ENCODE measurements at places on chromosomes 2 and 18.

DNA sequence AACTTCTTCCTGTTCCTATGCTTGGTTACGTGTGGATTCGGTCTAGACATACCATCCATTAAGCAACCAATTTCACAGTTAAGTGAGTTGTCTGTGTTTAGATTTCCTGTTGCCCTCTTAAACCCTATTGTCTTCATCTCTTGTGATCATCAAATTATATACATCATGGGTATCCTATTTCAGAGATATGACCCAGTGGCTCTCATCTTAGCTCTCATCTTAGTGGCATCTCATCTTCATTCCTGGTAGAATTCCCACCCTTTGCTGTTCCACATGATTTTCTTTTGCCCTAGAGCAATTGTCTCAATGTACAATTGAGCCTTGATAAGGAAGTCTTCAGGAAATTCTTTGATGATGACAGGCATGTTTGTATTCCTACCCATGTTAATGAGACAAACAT, 29.4 kb upstream of the FN1 start:
- no peak for DNase-seq

DNA sequence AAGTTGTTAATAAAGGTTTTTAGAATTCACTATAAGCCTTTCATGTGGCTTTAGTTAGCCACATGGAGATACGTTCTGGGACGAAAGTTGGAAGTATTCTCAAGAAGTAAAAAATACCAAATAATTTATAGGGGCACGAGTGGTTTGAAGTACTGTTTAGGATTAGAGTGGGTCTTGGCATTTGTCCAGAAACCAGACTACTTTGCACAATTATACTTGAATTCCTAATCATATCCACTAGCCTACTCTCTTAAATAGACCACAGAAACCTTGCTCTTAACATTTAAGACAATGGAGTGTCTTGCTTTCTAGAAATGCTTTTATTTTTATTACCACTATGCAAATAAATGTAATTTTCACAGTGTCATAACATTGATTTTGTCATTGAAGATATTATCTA, 44.6 kb downstream of the UBE2E3 start:
- DNase-seq, result no peak

GRCh38 chr18:48155856-48156255, 225.4 kb upstream of the SMAD2 start:
- no peak for DNase-seq

- DNase-seq, result no peak
Measured at GRCh38 chr2:25558262-25558661, 115.1 kb downstream of the DTNB start.

DNA sequence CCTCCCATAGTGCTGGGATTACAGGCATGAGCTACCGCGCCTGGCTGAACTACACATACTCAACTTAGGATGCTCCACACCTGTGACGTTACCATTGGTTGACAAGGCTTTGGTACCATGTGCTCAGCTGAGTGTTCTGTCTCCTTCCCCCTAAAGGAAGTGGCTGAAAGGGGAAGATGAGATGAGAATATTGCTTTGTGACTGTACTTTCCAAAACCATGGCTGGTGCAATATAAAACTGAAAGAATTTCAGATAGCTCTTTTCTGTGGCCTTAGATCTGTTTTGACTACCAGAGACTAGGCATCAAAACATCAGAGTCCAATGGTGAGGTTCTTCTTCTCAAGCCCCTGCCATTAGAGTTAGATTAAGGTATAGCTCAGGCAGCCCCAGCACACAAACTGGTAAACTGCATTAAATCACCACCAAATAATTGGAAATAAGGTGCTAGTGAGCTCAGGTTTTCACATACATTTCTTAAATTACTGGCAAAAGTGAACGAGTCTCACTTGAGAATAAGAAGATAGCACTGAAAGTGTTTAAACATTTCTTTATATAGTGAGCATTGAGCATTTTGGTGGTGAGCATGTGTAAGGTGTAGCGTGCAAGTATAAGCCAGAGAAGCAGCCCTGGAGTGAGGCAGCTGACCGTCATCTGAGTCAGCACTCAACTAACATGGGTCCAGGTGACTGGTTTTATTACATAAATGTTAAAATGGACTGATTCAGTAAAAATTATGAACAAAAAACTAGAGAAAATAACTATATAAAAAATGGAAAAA, 113.5 kb upstream of the FZD5 start:
- DNase-seq, result no peak

- DNase-seq, result no peak
Measured at GRCh38 chr2:232647261-232647660, 13.9 kb downstream of the EFHD1 start.

DNA sequence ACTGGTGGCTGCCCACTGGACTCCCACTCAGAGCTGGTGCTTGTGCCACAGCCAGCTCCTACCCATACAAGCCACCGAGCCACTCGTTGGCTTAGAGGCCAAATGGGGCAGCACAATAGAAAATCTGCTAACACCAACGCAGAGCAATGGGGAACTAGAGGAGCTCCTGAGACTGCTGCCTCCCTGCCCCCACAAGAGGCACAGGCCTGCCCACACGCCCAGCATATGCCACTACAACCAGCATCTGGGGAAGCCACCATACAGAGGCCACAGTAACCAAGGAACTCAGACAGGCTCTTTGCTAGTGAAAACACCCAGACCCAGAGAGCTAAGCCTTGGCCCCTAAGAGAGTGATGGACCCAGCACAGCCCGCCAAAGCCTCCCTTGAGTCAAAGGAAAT, 231.2 kb upstream of the RAB6C start:
- DNase-seq, result no peak

- DNase-seq, result no peak
Measured at GRCh38 chr2:232417489-232417888, 10.8 kb downstream of the ALPG start.

DNA sequence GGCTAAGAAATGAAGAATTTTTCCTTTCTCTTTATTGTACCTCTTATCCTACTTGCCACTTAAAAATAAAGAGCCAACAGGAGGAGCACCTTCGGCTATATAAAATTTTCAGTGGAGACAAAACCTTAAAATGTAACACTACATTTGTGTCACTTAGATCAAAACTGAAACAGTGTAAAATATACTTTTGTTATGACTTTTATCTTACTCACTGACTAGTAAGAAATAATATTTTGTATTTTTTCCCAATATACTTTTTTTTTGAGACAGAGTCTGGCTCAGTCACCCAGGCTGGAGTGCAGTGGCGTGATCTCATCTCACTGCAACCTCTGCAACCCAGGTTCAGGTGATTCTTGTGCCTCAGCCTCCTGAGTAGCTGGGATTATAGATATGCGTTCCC, 28.3 kb downstream of the KCNJ13 start:
- no peak for DNase-seq

- no peak for DNase-seq
Measured at GRCh38 chr2:156517419-156517818, 81.2 kb downstream of the GPD2 start.

GRCh38 chr2:21317131-21317530, 193.4 kb downstream of the TDRD15 start:
- no peak for DNase-seq

DNA sequence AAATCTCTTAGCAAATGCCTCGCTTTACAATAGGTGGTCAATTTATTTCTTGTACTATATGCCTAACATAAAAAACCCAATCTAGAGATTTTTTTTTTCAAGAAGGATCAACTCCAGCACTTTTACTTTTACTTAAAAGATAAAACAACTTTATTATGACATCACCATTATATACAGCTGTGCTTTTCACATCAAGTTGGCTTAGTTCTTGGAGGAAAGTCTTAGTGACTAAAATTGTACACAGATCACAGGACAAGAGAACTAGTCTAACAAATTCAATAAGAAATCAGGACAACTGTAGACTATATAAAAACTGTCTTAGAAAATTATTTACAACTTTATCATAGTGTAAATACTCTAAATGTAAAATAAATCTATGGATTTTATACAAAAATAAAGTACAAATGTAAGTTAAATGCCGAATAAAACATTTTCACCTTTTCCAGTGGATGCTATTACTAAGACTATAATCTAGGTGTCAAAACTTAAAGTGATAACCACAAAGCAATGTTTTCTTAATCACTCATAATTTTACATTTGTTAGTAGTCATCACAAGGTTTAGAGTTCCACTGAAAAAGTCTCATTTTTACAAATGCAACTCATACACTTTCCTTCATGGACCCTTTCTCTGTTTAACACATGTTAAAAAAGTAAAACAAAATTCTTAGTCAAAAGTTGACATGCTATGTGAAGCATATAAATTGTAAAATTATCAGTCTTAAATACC, 5.4 kb upstream of the CD302 start:
- DNase-seq, result no peak

GRCh38 chr2:65057391-65058052, 1.3 kb downstream of the CEP68 start:
- no peak for DNase-seq

DNA sequence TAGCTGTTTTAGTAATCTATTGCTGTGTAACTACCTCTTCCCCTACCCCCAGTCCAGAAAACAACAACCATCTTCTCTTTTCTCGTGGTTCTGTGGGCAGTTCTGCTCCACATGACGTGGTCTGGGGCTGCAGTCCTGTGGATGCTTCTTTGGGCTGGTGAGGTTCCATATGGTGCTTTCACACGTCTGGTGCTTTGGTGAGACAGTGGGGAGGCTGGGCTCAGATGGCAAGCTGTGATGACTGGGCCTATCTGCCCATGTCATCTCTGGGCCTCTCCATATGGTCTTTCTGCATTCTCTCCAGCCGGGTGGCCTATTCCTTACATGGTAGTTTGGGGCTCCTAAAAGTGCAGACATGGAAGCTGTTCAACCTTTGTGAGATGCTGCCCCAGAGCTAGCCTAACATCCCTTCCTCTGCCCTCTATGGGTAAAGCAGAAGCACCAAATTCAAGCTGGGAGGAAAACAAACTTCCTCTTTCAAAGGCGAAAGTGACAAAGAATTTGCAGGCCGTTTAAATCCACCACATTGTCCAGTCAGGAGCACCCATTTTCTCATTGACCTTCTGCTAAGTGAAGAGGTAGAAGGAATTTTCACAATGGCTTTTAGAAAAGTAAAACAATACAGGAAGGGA, 68.3 kb upstream of the IL1R1 start:
- no peak for DNase-seq

DNA sequence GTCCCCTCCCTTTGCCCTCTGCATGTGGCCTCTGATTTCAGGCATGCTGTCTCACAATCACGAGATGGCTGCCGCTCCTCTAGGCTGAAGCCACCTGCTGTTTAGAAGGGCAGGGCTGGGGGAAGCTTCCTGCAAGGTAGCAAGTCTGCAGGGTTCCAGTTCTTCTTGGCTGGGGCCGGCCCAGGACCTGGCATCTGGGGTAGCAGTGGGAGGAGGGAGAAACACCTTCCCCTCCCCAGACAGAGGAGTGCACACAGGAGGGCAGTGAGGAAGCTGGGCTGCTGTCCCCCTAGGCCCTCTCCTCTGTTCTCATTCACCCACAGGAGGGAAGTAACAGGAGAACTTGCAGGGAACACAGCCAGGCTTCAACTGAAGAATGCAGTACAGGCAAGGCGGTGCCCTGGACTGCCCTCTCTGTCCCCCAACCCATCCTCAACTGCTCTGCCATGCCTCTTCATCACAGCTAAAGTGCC, 345.9 kb upstream of the HS6ST1 start:
- DNase-seq, result no peak

DNA sequence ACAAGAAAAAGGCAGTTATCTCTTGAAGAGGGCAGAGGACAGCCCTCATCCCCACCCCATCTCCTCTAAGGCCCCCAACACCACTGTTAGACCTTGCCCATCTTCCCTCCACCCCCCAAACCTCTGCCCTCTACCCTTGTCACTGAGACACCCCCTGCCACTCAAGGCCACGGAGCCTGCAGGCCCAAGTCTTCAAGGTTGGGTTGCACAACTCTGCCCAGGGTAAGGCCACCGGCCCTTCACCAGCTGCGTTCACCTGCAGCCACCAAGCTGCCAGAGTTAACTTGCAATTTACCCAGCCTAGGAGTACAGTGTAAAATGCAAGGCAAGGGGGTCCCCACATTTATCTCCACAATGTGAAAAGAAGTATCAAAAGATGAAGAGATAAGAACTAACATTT, 128.7 kb upstream of the PKDCC start:
- no peak for DNase-seq

DNA sequence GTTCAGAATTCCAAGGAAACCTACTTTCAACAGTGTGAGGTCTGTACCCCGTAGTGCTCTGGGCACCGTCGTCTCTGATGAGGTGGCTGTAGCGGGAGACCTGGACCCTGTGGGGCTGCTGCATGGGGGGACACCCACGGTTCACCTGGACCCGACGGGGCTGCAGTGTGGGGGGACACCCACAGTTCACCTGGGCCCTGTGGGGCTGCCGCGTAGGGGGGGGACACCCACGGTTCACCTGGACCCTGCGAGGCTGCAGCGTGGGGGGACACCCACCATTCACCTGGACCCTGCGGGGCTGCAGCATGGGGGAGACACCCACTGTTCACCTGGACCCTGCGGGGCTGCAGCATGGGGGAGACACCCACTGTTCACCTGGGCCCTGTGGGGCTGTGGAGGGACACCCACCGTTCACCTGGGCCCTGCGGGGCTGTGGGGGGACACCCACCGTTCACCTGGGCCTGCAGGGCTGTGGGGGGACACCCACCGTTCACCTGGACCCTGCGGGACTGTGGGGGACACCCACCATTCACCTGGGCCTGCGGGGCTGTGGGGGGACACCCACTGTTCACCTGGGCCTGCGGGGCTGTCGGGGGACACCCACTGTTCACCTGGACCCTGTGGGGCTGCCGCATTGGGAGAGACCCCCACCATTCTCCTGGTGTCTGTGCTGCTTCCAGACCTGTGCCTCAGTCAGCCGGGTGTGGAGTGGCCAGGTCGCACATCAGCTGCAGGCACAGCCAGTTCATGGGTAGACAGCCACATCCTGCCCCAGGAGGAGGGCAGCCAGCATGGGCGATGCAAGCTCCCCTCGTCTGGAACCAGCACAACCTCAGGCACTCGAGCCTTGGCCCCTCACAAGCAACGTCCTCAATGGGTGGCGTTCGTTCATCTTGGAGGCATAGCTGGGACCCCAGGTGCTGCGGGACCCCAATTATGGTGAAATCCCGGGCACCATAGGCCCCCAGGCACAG, 114.5 kb downstream of the TMEM18 start:
- DNase-seq, result no peak

GRCh38 chr18:11148680-11149440, 509 bp downstream of the PIEZO2 start:
- no peak for DNase-seq

- DNase-seq, result no peak
Measured at GRCh38 chr2:174717273-174717672, 47.0 kb downstream of the CHRNA1 start.

GRCh38 chr2:109560265-109560664, 53.5 kb downstream of the SEPTIN10 start:
- no peak for DNase-seq
